SK-N-SH treated with all-trans-retinoic acid at 6 μM for 48 hours (cell line): ENCODE measurements at places on chromosomes 16 and 17.

- no peak for ATAC-seq
Observed at GRCh38 chr17:80394629-80395216, 20.2 kb upstream of the ENDOV start.

GRCh38 chr17:14374268-14374667, 73.4 kb downstream of the HS3ST3B1 start:
- no peak for ATAC-seq

- ATAC-seq, result no peak
Observed at GRCh38 chr17:44988044-44988942, 20.2 kb upstream of the C1QL1 start.

GRCh38 chr16:27366687-27367460, 35.1 kb upstream of the IL21R start:
- no peak for ATAC-seq

DNA sequence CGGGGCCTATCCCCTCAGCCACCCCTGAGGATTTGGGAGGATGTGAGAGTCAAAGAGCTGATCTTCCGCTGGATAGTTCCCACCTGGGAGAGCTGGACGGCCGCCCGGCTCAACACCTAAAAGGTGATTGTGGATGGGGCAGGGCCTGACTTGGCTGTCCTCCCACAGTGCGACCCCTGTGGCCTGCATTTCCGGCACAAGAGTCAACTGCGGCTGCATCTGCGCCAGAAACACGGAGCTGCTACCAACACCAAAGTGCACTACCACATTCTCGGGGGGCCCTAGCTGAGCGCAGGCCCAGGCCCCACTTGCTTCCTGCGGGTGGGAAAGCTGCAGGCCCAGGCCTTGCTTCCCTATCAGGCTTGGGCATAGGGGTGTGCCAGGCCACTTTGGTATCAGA, 4.5 kb downstream of the BCL6B start:
- ATAC-seq, result no peak

DNA sequence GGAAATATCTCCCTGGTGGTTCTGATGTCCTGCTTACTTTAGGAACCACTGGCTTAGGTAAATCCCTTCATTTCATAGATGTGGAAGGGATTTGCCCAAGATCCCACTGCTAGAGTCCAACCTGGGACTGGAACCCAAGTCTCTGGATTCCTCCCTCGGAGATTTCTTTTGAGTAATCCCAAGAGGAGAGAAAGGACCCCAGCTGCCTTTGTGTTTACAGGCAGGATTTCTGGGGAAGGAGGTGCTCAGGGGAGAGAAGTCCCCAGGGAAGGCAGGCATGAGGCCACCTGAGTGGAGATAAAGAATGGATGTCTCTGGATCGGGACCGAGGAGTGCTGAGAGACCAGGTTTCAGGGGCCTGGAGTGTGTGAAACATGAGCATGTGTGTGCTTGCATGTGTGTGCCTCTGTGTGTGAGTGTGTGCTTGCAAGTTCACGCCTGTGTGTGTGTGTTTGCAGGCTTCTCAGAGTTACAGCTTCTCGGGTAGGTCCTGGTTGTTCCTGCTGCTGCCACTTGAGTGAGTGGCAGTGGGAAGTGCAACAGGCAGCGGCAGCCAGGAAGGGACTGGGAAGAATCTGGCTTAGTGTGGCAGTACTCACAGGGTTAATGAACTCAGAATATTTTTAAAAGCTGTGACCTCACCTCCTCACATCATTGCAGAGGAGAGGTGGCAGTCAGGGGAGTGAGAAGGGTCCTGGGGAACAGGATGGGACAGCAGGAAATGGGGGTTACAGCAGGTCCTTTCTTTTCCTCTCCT, 2.2 kb downstream of the KCNH6 start:
- no peak for ATAC-seq

DNA sequence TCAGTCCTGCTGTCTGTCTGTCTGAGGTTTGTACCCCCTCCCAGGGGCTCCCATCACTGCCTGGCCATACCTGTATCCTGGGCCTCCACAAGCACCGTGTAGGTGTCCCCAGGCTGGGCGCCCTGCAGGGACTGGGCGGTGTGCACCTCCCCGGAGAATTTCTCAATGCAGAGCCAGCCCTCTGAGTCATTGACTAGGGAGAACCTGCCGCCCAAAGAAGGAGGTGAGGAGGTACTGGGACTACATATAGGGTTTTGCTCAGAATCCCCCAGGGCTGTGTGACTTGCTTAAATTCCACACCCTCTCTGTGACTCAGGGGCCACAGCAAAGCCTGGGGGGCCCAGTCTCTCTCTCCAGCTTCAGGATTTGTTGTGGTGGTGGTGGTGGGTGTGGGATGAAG, 7.6 kb downstream of the CDH16 start:
- no peak for ATAC-seq

DNA sequence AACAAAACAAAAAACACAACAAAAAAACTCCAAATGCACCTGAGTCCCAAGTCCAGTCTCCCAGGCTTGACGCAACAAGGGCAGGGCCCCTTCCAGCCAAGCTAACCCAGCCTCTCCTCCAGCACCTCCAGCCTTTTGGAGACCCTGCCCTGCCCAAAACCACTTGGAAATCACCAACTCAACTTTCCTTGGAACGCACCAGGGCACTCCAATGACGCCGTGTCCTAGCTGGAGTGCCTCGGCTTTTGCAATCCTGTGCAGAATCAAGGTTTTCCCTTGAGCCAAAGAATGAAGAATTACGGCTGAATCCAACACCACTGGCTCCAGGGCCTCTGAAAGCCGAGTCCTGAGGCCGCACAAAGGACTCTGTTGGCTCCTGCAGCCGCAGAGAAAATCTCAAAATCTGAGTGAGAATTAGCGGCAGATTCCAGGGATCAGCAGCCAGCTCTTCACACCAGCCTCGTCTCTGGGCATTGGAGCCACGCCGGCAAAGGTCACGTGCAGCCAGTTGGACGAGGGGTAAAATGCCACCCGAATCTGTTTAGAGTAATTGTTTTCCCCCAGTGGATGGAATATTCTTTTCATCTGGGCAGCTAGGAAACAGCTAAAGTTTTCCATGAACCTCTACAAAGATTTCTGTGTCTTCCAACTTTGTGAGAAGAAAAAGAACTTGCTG, 9.7 kb upstream of the BAIAP2 start:
- ATAC-seq, result no peak

DNA sequence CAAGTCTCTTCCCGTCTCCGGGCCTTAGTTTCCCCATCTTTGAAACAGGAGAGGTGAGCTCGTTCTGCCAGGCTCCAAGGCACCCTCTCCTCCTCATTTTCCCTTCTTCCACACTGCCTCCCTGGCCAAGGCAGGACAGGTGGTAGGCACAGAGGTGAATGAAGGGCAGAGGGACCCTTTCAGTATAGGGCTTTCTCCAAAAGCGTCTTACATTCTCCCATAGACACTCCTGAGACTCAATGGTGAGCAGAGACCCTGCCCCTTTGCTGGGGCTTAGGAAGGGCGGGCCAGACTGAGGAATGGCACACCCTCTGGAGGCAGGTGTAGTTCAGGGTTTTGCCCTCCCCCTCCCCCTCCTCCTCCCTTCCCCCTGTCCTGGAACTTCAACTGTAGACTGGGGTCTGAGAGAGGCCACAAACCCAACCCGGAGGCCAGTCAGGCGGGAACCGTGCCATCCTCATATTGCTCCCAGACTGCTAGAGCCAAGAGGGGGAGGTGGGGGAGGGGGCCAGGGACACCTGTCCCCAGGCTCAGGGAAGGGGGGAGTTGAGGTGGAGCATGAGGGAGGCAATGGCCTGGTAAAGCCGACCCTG, 1.9 kb downstream of the PLEKHH3 start:
- ATAC-seq, result no peak

DNA sequence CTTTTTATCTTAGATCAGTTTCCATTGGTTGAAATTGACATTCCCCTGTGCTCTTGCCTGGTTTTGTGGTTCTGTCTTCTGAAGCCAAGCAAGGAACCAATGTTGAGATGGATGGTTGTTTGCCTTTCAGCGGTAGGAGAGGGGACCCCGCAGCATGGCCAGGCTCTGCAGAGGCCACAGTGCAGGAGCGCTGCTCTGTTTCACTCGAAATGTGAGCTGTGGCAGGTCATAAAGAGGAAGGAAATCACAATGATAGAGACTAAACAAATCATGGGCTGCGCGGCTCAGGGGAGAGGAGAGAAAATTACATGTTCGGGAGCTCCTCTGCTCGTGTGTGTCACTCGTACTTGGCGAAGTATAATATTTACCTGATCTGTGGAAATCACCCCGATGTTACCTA, 148.2 kb downstream of the SNX29 start:
- no peak for ATAC-seq
